ENCODE measurements at places on chromosomes 4 and X.

- no peak for DNase-seq
Measured at GRCh38 chrX:125507119-125507518, 187.4 kb downstream of the TEX13C start.

GRCh38 chrX:111352424-111352823 is 59.6 kb downstream of the DCX start:
- no peak for DNase-seq

- DNase-seq: no peak
Measured at GRCh38 chr4:144701683-144702233, 55.8 kb downstream of the HHIP start.

GRCh38 chrX:2584251-2585157 is 83.7 kb upstream of the DHRSX start:
- no peak for DNase-seq

GRCh38 chrX:23228454-23228853 is 106.2 kb upstream of the PTCHD1 start:
- DNase-seq: no peak

- DNase-seq: no peak
Measured at GRCh38 chr4:37816006-37816405, 10.5 kb upstream of the PGM2 start.

DNA sequence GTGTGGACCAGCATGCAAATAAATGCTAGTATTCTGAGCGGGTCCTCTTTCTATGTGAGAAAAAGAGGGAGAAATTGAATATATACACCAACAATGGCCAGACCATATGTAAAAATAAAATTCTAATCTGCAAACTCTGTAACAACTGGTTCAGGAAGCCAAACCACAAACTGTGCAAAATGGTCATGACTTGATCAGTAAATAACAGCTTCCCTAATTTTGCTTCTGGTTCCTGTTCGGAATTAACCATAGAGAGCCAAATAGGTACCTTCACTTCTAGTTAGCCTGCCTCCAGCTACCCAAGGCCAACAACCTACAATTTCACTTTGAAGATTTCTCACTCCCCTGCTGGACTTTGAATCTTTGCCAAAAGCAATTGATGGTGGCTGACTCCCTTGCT is 1313.2 kb downstream of the ADGRL3 start:
- DNase-seq: no peak

DNA sequence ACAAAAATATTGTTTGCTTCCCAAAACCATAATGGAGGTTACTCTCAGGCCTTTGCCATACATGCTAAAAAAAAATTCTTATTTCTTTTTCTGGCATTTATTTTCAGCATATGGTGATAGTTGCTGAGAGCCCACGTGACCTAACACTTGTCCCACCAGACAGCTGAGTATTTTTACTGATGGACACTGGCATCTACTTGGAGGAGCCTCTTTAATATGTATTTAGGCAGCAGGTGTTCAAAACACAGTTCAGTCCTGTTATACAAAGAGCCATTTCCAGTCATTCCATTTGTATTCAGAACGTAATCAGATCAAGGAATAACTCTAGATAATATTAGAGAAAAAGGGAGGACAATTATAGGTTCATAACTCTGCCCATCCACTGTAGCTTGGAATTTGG is 95.5 kb downstream of the CXCL13 start:
- no peak for DNase-seq

GRCh38 chr4:105067431-105067830 is 79.2 kb upstream of the TET2 start:
- DNase-seq: no peak

DNA sequence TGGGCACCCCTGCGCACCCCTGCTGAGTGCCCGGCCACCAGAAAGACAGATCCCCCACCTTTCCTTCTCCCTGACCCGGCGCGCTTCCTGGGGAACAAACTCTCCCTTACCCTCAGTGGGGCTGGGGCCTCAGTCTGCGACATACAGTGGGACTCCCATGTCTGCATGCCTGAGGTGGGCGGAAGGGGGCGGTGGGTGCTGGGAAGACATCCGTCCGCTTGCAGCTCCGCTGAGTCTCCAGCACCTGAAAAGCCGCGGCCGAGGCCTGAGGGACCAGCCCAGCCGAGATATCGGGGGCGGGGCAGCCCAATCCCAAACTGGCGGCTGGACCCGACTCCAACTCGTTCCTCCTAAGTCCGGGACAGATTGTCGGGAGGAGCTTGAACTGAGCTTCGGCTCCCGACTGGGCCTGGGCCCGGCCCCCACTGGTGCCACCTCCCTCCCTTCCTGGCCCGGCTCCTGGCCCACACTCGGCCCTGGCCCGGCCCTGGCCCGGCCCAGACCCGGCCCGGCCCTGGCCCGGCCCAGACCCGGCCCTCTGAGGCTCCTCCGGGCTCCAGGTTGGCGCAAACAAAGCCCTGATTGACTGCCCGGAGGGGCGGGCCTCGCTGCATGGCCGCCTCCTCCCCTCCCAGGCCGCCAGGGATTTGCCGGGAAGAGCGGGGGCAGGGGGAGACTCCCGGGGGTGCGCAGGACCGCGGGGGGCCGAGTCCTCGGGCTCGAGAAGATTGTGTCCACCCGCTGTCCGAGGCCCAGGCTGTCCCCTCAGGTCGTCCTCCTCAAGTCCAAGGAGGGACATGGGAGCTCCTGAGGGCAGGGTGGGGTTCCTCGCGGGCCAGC is 877 bp upstream of the SLC16A2 start:
- no peak for DNase-seq

- DNase-seq: no peak
Measured at GRCh38 chr4:24594887-24595286, 10.5 kb upstream of the DHX15 start.

GRCh38 chrX:17376431-17377077 is 1.6 kb downstream of the NHS start:
- DNase-seq: no peak

DNA sequence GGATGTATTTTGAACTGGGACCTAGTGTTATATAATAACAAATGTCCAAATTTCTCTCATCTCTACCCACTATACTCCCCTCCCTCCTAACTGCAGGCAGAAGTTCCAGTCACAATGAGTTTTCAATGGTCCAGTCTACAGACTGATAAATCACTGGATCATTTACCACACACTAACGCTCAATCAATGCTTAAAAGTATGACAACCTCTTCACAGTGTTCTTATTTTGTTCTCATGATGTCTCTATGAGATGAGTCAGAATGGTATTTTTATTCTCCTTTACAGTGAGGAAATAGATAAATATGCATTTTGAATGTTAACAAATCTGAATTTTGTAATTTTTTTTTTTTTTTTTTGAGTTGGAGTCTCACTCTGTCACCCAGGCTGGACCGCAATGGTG is 83.7 kb upstream of the ETNPPL start:
- no peak for DNase-seq

DNA sequence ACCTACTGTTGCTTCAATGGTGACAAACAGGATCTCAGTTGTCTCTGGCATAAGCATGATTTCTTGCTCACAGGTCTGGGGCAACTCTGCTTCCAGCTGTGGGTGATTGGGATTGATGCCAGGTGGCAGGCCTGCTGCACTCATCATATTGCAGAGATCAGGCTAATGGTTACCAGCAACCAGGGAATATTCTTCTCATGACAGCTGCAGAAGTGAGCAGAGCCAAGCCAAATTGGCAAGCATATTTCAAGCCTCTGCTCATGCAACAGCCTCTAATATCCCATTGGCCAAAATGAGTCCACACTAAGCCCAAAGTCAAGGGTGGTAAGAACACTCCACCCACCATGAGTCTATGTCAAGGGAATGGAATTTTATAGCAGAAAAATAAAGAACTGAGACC is 26.7 kb upstream of the TBC1D19 start:
- DNase-seq: no peak

DNA sequence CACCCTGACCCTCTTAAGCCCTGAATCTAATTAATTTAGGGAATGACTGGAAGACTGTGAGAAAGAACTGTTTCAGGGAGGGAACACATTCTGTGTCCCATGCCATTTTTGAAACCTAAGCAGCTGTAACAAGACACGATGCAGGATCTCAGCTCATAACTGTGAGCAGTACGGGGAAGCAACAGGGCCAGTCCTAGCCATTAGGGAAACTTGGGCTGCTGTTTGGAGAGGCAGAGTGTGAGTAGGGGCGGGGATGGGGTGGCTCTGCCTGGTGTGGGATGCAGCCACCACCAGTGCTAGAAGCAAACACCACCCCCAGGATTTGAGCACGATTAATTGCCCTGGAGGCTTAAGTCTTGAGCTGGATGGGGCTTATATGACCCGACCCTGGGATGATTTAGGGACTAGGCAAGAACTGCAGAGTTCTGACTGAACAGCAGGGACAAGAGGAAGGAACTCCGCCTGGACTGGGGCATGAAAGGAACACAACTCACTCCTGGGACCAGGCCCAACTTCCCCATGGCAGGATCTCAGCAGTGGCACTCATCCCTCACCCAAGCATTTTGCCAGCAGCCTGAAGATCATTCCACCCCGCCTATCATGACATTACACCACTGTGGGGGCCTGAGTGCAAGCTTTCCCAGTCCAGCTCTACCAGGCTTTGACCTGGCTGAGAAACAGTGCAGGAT is 43.1 kb downstream of the ATRX start:
- DNase-seq: no peak

DNA sequence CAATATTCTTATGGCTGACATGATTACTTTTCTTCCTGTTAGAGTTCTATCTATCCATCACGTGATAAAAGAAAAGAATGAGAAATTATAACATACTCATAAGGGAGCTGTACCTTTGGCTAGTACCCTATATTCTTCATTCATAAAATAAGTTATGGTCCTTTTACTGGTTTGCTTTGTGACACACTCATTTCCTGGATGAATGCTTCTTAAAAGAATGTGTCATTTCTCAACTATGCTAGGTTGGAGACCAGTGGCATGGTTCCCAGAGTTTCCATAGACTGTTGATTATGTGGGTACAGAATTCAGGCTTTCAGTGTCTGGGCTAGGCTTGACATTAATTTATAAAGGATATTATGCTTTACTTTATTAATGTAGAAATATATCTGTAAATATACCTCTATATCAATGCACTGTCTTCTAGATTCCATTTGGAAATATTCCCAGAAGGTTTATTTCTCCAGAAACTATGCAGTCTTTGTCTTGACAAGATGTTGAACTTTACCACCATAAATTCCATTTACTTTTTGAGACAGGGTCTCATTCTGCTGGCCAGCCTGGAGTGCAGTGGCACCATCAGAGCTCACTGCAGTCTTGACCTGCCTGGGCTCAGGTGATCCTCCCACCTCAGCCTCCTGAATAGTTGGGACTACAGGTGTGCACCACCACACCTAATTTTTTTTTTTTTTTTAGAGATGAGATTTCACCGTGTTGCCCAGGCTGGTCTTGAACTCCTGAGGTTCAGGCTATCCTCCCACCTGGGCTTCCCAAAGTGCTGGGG is 23.8 kb downstream of the NUDT6 start:
- no peak for DNase-seq

DNA sequence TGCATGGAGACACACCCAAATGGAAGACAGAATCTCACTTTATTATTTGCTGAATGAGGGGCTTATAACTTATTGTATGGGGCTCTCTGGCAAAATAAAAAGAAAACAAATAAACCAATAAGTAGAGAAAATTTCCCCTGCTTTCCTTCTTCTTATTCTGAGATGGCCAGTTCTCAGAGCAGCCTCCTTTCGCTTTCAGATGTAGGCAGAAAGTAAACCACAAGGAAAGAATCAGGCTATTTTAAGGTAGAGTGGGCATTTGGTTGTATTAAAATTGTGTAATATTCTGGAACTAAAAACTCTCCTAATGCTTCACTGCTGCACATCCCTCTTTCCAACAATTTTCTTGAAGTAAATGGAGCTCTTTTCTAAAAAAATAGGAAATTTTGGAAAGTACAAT is 241.8 kb downstream of the GALNTL6 start:
- no peak for DNase-seq

DNA sequence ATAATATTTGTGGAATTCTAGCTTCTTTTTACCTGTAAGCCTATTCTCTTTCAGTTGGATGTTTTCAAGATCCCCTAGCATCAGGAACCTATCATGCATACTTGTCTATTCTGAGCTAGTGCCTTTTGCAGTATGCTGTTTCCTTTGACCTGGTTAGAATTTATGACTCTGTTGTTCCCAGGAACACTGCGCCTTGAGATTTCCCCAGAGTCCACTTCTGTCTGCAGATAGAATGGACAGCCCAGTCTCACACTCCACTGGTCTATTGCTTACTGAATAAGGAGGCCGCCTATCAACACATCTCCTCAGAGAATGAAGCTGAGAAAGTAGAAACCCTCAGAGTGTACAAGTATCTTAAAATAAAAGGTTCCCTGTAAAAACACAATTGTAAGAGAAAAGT is 465.1 kb upstream of the GALNTL6 start:
- DNase-seq: no peak

DNA sequence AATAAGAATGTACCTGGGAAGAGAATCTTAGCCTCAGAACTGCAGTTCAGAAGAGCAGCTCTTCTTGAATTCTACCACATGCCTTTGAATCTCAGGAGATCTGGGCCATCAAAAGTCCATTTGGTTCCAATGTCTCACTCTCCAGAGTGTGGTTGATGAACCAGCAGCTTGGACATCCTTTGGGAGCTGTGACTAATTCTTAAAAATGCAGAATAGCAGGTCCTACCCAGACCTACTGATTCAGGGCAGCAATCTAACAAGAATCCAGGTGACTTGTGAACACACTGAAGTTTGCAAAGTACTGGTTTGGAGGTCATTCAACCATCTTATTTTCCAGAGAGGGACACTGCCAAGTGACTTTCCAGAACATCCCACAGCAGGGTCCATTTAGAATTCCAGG is 244.7 kb downstream of the PACRGL start:
- DNase-seq: no peak

DNA sequence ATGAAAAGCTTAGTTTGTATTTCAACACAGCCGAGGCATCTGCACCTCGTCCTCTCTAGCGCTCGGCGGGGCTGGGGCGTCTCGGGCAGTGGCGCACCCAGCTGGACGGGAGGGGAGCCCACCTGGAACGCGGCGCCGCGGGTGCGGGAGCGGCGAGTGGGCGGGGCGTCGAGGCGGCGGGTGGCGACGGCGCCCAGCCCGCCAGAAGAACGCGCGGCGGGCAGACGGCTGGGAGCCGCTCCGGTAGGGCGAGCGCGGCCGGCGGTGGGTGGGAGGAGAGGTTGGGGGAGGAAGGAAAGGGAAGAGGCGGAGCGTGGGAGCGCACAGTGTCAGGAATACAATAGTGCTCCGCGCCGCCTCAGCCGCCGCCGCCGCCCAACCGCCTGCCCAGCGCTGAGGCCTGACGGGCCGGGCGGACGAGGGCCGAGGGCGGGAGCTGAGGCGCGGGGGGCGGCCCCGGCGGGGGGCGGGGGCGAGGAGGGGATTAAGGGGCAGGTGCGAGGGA is at the start of gene JADE3:
Gene JADE3, plus strand, starts transcription at position 324 of the 505 bp plus-strand sequence. CDS start 72,474 bp downstream, outside the sequence.
- no peak for DNase-seq

DNA sequence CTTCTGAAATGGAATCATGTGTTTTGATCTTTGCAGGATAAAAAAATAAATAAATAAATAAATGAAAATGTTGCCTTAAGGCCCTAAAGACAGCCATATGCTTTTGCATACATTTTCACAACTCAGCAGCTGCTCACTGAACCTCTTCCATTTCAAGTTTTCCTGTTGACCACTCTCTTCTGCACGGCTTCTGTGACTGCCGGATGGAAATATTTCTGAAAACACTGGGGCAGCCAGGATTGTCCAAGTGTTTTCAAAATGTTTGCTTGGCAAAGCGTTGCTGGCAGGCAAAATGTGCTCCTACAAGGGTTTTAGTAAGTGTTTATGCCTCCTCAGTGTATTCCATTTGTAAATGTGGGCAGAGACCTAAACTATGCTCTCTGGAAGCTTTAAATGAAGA is 208.1 kb upstream of the IL1RAPL1 start:
- no peak for DNase-seq

- no peak for DNase-seq
Measured at GRCh38 chrX:13579661-13580060, 10.3 kb downstream of the EGFL6 start.

- no peak for DNase-seq
Measured at GRCh38 chr4:119189638-119190037, 22.9 kb upstream of the USP53 start.

GRCh38 chrX:123088930-123089329 is 95.1 kb upstream of the GRIA3 start:
- no peak for DNase-seq
